Erythroblast (primary cell): ENCODE measurements at places on chromosomes 12 and 14.
A peak's percentile ranks its signal among the peaks of the same experiment; 100 is the strongest.

DNA sequence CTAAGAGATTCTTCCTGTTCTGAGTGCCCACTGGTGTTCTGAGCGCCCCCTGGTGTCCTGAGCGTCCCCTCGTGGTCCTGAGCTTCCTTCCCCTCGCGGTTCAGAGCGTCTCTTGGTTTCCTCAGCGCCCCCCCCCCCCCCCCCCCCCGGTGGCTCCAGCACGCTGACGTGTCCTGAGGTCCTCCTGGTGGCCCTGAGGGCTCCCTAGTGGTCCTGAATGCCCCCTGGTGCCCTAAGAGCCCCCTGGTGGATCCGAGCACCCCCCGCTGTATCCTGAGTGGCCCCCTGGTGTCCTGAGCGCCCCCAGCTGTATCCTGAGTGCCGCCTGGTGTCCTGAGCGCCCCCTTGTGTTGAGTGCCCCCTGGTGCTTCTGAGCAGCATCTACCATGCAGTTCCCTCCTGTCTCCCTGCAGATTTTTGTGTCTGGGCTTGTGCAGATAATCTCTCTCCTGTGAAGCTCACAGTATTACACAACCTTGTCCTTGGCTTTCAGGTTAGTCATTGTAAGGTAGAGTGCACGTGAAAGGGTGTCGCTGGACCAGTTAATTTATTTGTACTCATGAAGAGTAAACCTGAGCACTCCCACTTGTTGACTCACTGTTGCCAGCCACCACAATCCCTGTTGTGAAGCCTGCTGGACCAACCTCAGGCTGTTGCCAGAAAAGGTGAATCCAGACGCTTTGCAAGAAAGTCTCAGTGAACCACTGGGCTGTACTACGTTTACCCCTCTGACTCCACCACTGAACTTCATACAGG is 1168.4 kb downstream of the TMEM121 start:
- DNase-seq = no peak

GRCh38 chr12:23816394-23816851 is 133.0 kb downstream of the SOX5 start:
- DNase-seq = no peak

GRCh38 chr14:98909251-98909944 is 362.6 kb downstream of the BCL11B start:
- no peak for DNase-seq

GRCh38 chr12:24045816-24046257 is 96.4 kb upstream of the SOX5 start:
- no peak for DNase-seq

GRCh38 chr12:52230364-52231281 is 2.4 kb upstream of the KRT7 start:
- DNase-seq = no peak

GRCh38 chr12:100382338-100382737 is 25.5 kb downstream of the SLC17A8 start:
- no peak for DNase-seq

GRCh38 chr12:122067966-122068365 is 10.6 kb upstream of the MLXIP start:
- no peak for DNase-seq

- DNase-seq = no peak
These were observed 184.5 kb downstream of the NUBPL start for GRCh38 chr14:31745741-31746140.

DNA sequence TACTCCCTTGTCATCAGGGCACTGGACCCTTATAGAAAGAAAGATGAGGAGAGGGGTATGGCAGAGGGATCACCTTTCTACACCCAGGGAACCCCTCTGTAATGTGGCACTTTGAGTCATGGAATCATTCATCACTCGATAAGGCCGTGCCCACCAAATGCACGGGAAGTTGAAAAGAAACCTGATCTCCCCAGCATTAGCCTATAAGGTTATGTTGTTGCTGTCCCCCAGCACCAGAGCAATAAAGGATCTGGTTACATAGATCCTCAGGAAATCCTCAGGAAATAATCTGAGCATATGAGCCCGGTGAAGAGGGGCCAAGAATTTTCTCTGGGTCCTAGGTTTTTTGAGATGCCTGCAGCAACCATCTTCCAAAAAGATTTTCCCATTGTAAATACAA is 148.8 kb upstream of the CRY1 start:
- no peak for DNase-seq

GRCh38 chr12:88228720-88229119 is 86.6 kb downstream of the TMTC3 start:
- DNase-seq = no peak

DNA sequence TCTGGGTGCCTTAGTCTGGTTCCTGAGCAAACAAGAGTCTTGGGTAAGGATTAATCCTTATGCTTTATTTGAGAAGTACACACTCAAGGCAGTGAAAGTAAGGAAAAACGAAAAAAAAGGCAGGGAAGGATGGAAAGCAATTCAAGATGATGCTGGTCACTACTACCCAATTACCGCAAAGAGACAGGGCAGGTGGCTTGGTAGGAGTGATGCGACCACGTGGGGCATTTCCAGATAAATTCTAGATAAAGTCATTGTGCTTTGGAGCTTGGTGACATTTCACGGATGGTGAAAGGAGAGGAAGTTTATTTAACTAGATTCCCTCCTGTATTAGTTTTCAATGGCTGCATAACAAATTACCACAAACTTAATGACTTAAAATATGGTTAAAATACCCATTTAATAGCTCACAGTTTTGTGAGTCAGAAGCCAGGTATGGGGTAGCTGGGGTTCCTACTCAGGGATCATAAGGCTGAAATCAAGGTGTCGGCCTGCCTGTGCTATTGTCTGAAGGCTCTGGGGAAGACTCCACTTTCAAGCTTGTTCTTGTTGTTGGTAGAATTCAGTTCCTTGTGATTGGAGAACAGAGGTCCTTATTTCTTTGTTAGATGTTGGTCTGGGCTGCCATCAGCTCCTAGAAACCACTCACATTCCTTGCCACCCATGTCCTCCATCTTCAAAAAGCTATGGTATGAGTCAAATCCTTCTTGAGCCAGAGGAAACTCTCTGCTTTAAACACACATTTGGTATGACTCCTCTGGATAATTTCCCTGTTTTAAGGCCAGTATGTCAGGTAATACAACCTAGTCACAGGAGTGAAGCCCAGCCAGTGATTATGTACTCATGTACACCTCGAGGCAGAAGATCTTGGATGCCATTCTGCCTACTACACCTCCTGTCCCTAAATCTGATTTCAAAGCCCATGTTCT is 5.6 kb upstream of the HMGA2 start:
- no peak for DNase-seq

DNA sequence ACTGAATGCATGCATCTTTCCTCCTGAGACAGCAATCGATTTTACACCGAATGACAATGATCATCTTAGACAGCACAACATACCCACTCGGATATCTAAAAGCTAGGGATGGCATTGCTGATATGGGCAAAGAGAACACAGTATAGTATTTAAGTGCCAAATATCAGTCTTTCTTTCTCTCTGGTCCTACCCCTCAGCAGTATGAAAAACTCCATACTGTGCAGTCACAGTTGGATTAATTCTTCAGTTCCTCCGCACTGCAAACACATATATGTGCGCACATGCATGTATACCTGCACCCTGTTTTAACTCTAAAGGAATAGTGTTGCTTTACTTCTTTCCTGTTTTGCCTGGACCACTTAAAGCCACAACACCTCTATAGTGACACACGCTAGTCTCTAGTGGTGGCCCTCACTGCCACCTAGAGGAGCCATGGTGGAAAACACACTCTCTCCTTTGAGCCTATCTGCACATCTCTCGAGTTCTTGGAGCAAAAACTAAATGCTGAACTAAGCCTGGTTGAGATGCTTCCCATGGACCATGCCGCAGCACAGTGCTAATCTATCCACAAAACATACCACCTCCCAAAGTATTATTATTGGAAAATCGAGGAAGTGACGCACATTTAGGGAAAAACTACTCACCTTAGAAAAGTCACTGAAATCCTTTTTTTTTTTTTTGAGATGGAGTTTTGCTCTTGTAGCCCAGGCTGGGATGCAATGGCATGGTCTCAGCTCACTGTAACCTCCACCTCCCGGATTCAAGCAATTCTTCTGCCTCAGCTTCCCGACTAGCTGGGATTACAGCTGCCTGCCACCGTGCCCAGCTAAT is 11.9 kb downstream of the TMEM52B start:
- peak; percentile 47 for DNase-seq

GRCh38 chr12:17097674-17098073 is 491.7 kb upstream of the LMO3 start:
- DNase-seq = peak; percentile 1

DNA sequence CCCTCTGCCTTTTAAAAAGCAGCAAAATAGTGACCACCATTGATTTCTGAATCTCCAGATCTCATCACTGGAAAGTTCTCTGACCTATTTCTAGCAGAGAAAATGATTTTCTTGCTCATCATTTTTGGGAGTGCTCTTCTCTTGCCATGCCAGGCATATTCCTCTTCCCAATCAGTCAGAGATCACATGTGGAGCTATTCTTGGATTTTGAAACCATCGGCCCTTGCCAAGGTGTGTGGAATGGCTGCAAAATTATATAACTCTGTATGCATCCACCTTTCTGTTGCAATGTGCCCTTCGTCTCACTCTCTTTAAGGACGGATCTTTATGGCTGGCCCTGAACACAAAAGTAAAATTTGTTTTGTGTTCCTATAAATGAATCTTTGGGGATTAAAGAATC is 25.5 kb upstream of the LDHB start:
- no peak for DNase-seq

DNA sequence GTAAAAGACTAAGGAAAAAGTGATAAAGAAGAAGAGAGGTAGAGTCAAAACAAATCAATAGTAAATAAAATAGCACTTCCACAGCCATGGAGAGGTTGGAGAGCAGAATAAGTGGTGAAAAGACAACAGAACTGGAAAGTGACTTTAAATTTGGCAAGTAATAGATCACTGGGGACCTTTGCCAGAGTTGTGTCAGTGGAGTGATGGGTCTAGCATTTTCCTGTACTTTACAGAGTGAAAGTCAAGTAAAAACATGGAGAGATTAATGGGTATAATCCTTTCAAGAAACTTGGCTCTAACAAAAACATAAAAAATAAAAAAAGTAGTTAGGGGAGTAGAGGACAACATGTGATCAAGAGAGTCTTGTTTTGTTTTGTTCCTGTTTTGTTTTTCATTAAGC is 502.2 kb upstream of the RPL10L start:
- DNase-seq = no peak

DNA sequence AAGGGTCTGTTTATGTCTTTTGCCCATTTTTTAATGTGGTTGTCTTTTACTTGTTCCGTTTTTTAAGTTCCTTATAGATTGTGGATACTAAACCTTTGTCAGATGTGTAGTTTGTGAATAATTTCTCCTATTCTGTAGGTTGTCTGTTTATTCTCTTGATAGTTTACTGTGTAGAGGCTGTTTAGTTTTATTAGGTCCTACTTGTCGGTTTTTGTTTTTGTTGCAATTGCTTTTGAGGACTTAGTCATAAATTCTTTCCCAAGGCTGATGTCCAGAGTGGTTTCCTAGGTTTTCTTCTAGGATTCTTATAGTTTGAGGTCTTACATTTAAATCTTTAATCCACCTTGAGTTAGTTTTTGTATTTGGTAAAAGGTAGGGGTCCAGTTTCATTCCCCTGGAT is 33.9 kb downstream of the SLC39A9 start:
- no peak for DNase-seq

GRCh38 chr12:71268598-71269280 is 110.9 kb upstream of the TSPAN8 start:
- DNase-seq = peak; percentile 41

DNA sequence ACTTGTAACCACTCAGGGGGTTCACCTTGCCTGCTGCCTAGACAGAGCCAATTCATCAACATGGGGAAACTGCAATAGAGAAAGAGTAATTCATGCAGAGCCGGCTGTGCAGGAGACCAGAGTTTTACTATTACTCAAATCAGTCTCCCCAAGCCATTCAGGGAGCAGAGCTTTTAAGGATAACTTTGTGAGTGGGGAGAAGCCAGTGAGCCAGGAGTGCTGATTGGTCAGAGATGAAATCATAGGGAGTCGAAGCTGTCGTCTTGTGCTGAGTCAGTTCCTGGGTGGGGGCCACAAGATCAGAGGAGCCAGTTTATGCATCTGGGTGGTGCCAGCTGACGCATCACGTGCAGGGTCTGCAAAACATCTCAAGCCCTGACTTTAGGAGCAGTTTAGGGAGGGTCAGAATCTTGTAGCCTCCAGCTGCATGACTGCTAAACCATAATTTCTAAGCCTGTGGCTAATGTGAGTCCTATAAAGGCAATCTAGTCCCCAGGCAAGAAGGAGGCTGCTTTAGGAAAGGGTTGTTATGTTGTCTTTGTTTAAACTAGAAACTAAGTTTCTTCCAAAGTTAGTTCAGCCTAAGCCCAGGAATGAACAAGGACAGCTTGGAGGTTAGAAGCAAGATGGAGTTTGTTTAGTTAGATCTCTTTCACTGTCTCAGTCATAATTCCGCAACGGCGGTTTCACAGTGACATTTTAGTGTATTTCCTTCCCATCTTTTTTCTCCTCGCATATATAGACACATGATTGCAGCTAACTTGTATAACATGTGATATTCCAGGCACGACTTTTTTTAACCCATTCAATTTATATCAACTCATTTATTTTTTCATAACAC is 68.9 kb upstream of the NCOR2 start:
- peak; percentile 94 for DNase-seq

GRCh38 chr12:54593135-54593534 is 4.7 kb upstream of the PPP1R1A start:
- no peak for DNase-seq

GRCh38 chr14:96229315-96229714 is 24.7 kb downstream of the BDKRB2 start:
- no peak for DNase-seq

DNA sequence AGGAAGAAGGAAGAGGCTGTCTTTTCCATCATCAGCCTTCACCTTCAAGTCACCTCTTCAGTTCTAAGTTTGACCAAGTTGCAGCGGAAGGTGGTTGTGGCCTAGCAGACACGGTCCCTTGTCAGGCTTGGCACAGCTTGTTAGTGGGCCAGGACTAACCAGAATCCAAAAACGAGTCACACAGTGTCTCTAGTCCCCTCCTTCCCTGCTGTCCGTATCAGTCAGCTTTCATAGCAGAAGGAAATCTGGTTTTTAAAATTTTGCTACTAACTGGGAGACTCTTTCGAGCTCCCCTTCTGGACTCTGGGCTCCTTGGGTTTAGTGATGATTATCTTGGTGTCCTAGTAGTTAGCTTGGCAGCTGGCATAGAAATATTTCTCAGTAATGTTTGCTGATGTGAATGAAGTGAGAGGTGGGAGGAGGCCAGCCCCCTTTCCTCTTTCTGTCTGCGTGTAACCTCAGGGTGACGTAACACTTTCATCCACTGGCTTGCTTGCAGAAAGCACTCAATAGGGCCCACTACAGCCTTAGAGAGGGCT is 3.8 kb downstream of the ETV6 start:
- DNase-seq = peak; percentile 24

DNA sequence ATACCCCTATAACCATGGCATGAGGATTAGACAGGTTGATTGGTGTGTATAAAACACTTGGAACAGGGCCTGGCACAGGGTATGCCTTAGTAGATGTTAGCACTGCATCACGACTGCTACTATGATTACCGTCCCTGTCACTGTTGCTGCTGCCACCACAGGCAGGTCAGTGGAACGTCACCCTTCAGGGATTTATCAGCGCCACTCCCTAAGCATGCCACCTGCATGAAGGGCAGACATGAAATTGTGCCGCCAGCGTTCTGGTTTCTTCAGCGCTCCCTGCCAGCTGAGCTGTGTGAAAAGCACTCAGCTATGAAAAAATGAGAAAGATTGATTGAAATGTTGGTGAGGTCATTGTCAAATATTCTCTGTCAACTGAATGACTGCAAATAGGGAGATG is 477.0 kb downstream of the DPF3 start:
- DNase-seq = no peak
